ENCODE measurements at places on chromosomes 2 and 18.

DNA sequence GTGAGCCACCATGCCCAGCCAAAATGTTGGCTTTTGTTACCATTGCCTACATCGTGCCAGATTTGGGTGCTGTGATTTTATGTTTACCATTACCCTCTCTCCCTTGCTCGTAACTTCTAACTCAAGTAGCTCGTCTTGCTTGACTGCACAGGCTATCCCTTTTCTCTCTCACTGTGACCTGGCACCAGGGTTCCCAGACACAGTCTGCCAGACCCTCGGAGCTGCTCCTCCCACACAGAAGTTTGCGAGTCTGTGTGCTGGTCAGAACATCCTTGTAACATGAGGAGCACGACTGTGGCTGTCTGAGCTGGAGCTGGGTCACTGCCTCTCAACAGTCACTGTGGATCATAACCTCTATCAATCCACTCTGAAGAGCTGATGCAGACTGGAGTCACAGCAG is 152.5 kb upstream of the ACKR3 start:
- DNase-seq, result no peak

- no peak for DNase-seq
Measured at GRCh38 chr2:183148955-183149354, 24.7 kb downstream of the NUP35 start.

DNA sequence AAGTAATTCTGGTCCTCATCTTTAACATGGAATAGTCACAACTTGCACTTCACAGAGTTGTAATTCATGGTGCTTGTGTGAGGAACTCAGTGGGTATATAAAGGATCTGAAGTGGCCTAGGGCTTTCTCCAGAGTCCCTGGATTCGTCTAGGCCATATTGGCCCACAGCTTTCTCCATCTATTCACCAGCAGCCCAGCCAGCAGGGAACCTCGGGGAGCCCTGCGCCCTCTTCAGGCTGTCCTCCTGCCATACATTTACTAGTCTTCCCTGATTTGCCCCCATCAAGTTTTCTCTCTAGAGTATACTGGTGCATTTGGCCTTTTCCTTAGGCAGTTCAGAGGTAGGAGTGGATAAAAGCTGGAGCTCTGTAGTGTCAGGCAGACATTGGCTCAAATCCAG is 278.3 kb downstream of the MYCN start:
- DNase-seq, result no peak

DNA sequence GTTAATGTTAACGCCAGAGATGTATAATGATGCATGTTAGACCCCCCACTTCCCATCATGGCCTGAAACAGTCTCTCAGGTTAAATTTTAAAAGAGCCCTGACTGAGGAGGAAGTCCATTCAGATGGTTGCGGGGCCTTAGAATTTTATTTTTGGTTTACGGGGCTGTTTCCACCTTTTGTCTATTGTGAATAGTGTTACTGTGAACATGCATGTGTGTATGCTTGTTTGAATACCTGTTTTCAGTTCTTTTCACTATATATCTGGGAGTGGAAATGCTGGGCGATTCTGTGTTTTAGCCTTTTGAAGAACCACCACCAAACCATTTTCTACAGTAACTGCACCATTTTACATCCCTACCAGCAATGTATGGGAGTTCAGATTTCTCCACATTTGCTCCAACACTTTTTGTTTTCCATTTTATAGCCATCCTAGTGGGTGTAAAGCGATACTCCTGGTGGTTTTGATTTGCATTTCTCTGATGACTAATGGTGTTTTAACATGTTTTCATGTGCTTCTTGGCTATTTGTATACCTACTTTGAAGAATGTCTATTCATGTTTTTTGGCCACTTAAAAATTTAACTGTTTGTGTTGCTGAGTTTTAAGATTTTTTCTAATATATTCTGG is 133.0 kb downstream of the MYO3B start:
- no peak for DNase-seq

GRCh38 chr2:121999264-121999663 is 243.8 kb downstream of the TSN start:
- DNase-seq, result no peak

DNA sequence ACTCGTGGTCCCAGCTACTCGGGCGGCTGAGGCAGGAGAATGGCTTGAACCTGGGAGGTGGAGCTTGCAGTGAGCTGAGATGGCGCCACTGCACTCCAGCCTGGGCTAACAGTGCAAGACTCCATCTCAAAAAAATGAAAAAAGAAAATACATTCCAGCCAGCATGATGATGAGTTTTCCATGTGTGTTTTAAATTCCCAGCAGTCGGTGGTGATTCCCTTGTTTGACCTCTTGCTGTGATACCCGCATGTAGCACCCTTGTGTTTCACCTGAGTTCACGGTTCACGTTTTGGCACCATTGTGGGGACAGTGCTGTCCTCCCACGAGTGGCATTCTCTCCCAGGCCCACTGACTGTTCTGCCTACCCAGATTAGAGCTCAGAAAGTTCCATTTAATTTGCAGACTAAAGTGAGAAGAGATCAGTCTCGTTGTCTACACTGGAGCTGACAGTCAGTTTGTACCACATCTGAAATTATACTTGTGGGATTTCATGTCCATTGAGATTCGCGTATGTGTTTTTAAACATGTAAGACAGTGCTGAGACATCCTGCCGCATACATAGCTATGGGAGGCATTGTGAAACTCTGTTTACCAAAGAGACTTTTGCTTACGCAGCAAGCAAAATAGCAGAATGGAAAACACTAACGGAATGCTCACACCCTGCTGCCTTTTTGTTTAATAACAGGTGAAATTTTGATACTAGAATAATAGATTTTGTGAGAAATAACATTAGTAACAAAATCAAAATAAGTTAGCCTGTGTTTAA is 157.1 kb downstream of the GBX2 start:
- no peak for DNase-seq

DNA sequence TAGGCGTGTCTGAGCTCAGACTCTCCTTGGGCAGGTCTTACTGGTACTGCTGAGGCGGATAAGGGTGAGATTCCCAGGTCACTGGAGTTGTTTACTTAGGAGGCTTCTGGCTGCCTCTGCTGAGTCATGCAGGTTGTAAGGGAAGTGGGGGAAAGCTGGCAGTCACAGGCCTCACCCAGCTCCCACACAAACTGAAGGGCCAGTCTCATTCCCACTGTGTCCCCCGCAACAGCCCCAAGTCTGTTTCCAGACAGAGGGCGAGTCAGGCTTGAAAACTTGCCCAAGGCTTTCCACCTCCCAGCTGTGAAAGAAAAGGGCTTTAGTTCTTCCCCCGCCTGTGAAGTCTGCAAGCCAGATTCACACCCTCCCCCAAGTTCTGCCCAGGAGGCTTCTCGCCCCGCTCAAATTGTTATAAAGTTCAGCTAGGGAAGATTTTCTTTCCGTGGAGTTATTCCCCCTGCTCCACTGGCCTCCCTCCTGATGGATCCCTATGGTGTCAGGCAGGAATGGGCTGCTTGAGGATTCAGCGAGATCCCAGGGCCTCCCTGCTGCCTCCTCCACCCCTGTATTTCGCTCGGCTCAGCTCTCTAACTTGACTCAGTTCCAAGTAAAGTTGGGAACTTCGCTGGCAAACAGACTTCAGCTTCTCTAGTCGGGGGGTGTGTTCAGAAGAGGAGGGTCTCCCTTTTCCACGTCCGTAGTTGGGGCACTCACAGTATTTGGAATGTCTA is 248.6 kb downstream of the NR4A2 start:
- no peak for DNase-seq

- no peak for DNase-seq
Measured at GRCh38 chr2:196503398-196503797, 136.1 kb upstream of the CCDC150 start.
